Osteocyte (in vitro differentiated cells): ENCODE measurements at places on chromosomes 2 and 18. TPM values are rescaled to one million over a fixed set of nuclear protein-coding genes. Genes with fewer than 3 reads are reported as not detected.

DNA sequence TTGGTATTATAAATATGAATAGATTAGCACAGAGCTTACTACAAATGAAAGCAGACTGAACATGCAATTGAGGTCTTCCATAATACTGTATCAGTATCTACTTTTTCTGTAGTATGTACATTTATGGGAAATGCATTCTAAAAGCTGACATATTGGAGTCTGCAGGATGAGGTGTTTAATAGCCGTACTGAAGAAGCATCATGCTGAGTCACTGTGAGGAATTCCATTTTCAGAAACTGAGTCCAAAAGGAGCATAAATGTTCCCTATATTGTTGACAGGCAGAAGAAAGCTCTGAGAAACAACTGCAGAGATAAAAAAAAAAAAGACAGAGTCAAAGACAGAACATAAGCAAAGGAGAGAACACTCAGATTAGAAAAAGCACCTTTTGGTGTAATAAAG, 366.7 kb upstream of the SPHKAP start:
- no peaks in the 10 kb centered on the region for H3K36me3 ChIP-seq
- no peak overlapping the region for H3K4me3 ChIP-seq
- DNase-seq = no peak
- peaks cover 6% of the 10 kb centered on the region for H3K4me1 ChIP-seq

DNA sequence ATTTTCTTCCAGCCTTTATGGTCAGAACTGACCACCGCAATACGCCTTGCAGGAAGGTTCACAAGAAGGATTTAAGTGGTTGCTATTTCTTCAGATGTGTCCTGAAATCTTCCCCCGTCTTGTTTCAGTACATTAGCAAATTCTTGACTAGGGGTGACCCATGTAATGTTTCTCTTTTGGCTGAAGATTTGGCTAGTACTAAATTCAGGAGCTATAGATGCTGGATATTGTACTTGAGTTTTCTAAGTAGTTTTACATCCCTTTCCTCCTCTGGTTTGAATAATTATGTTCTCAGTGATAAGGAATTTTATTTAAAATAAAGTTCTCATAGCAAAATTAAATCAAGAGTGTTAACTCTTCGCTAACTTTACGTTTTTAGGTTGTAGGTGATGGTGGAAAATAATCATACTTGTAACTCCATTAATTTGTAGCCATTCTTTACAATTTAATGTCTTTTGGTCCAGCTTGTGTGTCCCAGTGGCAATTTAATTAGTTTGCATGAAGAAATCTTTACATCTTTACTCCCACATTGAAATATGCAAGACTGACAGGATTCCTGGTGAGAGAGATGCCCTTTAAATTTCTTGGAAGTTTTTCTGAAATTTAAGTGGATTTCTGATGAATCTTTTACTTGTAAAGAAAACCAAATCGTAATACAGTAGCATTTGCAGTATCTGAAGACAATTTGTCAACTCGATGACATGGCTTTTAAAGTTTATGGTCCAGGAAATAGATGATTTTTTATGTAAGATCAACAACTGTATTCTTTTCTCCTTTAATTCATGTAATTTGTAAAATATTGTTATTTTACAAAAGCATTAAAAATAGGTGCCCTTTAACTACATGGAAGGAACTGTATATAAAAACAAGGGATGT, 2.8 kb downstream of the PHLPP1 start:
- H3K27ac ChIP-seq = peak overlapping the region; percentile 77
- DNase-seq = no peak
- H3K36me3 ChIP-seq = no peaks in the 10 kb centered on the region
- peaks cover 55% of the 10 kb centered on the region for H3K4me1 ChIP-seq
- H3K4me3 ChIP-seq = peak overlapping the region; percentile 82

DNA sequence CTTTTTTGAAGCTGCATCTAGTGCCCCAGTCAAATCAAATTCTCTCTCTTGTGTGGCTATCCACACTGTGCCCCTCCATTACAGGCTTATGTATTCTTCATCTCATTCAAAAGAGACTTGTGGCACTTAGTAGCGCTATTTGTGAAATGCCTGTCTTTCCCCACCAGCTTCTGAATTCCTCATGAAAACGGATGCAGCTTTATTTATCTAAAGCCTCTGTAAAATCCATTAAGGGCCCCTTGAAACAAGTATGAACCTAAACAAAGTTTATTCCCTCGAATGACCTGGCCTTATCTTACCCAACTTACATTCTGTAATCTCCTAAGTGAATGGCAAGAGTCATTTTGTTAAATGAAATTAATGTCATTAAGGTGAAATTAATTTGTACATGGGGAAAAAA, 417.4 kb upstream of the PIK3C3 start:
- H3K4me1 ChIP-seq = peaks cover 14% of the 10 kb centered on the region
- H3K4me3 ChIP-seq = no peak overlapping the region
- H3K27me3 ChIP-seq = no peaks in the 10 kb centered on the region
- peaks cover 8% of the 10 kb centered on the region for H3K36me3 ChIP-seq
- H3K27ac ChIP-seq = no peak overlapping the region
- no peak for DNase-seq

GRCh38 chr2:46486436-46486835, 7.1 kb downstream of the TMEM247 start:
- no peaks in the 10 kb centered on the region for H3K36me3 ChIP-seq
- H3K27me3 ChIP-seq = no peaks in the 10 kb centered on the region
- no peak for DNase-seq
- H3K27ac ChIP-seq = no peak overlapping the region
- no peak overlapping the region for H3K4me3 ChIP-seq

DNA sequence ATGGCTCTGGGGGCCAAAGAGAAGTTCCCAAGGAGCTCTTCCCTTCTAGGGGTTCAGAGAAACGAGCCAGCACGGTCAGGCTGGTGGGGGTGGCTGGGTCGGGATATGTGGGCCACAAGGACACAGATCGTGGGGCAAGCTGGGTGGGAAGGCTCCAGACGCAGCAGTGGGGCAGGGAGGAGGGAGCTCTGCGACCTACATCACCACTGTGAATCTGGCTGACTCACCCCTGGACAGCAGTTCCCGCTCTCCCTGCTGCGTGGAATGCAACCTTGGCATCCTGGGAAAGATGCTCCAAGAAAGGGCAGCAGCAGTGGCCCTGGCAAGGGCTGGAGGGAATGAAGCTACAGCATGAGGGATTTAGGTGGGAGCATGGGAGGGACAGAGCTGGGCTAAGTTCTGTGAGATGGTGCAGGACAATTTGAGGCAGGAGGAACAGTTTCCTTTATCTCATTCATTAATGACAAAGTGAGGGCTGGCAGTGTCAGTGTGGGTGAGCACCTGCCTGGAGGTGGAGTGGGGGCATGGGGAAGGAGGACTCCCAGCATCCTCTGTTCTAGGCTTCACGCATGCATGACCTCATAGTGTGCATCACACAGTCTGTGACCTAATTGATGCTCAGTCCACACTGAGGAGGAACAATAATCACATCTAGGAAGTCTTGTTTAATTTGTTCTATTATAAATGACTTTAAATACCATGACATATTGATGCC, 25.0 kb downstream of the CELF4 start:
- peaks cover 1% of the 10 kb centered on the region for H3K4me1 ChIP-seq
- H3K4me3 ChIP-seq = no peak overlapping the region
- H3K27ac ChIP-seq = no peak overlapping the region
- no peak for DNase-seq
- peaks cover 20% of the 10 kb centered on the region for H3K27me3 ChIP-seq

- H3K36me3 ChIP-seq = peaks cover 3% of the 10 kb centered on the region
- no peaks in the 10 kb centered on the region for H3K27me3 ChIP-seq
- DNase-seq = no peak
- H3K4me3 ChIP-seq = no peak overlapping the region
Observed at GRCh38 chr2:30702694-30703093, 104.6 kb downstream of the CAPN13 start.

- no peak overlapping the region for H3K27ac ChIP-seq
- peak; percentile 3 for DNase-seq
- H3K4me3 ChIP-seq = no peak overlapping the region
- no peaks in the 10 kb centered on the region for H3K36me3 ChIP-seq
- no peaks in the 10 kb centered on the region for H3K4me1 ChIP-seq
Observed at GRCh38 chr2:26913606-26913998, 56.8 kb upstream of the MAPRE3 start.

The GALNT5 gene
- total RNA-seq = 5.0 and 5.3 TPM in 2 replicates

DNA sequence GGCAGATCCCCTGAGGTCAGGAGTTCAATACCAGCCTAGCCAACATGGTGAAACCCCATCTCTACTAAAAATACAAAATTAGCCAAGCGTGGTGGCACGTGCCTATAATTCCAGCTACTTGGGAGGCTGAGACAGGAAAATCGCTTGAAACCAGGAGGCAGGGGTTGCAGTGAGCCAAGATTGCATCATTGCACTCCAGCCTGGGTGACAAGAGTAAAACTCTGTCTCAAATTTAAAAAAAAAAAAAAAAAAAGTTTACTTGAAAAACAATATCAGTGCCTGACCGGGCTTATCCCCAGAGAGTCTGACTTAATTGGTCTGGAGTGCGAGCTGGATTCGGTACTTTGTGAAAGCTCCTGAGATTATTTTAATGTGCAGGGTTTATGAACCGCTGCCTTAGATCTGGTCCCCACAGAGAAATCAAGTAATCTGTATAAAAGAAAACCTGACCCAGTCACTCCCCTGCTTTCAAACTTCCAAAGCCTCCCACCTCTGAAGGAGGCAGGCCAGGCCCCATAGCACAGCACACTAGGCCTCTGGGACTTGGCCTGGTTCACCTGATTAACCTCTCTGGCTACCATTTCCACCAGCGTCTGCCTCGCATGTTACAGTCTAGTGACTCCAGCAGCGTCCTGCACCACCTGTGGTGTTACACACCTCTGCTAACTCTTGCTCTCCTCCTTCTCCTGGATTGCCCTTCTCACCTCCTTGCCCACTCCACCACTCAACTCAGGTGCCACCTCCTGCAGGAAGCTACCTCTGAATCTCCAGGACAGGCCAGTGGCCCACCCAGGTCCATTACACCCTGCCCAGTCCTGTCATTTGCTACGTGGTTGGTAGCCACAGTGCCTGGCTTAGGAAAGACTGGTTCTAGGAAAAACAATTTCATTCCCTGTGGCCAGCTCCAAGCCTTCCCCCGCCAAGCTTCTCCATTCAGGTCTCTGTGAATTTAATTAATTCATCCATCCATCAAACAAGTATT, 114.3 kb upstream of the PPP1CB start:
- DNase-seq = no peak
- H3K27me3 ChIP-seq = no peaks in the 10 kb centered on the region
- peak overlapping the region; percentile 39 for H3K27ac ChIP-seq
- peaks cover 31% of the 10 kb centered on the region for H3K4me1 ChIP-seq
- no peaks in the 10 kb centered on the region for H3K36me3 ChIP-seq

The EN1 gene
- total RNA-seq = not detected in 2 replicates

The PAIP2B gene
- total RNA-seq = 0.55 and 0.78 TPM in 2 replicates

The ZNF396 gene
- total RNA-seq = 1.9 and 2.2 TPM in 2 replicates

DNA sequence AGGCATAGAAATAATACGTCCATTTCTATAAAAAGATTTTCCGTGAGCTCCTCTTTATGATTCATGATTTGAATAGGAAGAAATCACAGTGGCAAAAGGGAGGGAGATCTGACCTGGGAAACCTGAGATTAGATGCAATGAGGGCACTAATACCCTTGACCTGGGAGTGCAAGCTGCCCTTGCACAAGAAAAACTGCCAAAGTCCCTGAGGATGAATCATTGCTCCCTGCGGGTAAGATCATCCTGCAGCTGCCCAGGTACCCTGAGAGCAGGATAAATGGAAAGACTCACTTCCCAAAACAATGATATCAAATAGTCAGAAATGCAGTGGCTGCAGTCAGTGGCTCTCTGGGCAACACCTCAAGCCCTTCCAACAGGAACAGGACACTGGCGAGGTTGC, 11.6 kb downstream of the FHL2 start:
- H3K27me3 ChIP-seq = no peaks in the 10 kb centered on the region
- H3K4me1 ChIP-seq = peaks cover 51% of the 10 kb centered on the region
- H3K27ac ChIP-seq = peak overlapping the region; percentile 39
- DNase-seq = no peak
- peaks cover 45% of the 10 kb centered on the region for H3K36me3 ChIP-seq

- peaks cover 5% of the 10 kb centered on the region for H3K36me3 ChIP-seq
- no peak for DNase-seq
- no peaks in the 10 kb centered on the region for H3K27me3 ChIP-seq
- H3K4me1 ChIP-seq = peaks cover 20% of the 10 kb centered on the region
Observed at GRCh38 chr2:71126957-71127356, 3.1 kb downstream of the MCEE start.

GRCh38 chr18:36460854-36461253, 163.3 kb downstream of the FHOD3 start:
- no peak overlapping the region for H3K27ac ChIP-seq
- no peaks in the 10 kb centered on the region for H3K36me3 ChIP-seq
- H3K4me3 ChIP-seq = no peak overlapping the region
- DNase-seq = no peak
- H3K27me3 ChIP-seq = peaks cover 5% of the 10 kb centered on the region

DNA sequence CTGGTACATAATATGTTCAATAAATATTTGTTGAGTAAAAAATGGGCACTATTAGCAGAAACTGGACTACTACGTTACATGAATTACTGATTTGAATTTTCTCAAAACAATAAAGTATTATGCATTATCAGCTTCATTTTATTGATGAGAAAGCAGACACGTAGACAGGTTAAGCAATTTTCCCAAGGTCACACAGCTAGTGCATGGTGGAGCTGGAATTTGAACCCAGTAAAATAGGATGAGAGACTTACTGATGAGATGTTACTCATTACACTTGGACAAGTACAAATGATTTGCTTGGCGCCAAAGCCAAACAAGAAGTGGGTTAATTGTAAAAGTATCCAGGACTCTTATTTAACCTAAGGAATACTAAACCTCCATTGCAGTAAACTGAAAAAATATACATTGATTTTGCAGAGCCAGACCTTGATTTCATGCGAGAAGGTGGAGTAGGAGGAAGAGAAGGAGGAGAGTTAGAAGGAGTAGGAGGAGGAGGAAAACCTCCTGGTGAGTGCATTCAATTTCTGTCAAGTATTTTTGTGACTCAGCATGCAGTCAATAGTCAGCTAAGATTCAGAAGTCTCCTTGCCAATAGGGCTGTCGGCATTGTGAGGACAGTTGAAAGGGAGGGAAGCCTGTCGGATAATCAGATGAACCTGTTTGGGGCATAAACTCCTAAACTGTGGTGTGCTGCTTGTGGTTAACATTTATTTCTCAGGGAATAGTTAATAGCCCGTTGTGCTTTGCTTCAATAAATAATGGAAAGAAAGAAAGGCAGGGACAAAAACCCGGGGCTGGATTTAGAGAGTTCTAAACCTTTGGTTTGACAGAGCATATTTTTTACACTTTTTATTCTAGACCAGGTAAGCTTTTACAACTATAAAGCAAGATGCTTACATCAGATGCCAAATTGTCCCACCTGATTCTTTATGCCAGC, 77.0 kb upstream of the TACR1 start:
- H3K36me3 ChIP-seq = no peaks in the 10 kb centered on the region
- DNase-seq = no peak
- H3K27ac ChIP-seq = peak overlapping the region; percentile 44
- peak overlapping the region; percentile 51 for H3K4me3 ChIP-seq
- peaks cover 18% of the 10 kb centered on the region for H3K4me1 ChIP-seq
- H3K27me3 ChIP-seq = no peaks in the 10 kb centered on the region

The SERPINB10 gene
- total RNA-seq = not detected in 2 replicates
